ENCODE measurements at places on chromosomes 5 and 9.
A peak's percentile ranks its signal among the peaks of the same experiment; 100 is the strongest.

- DNase-seq: no peak
These were observed 47.7 kb upstream of the NOTCH1 start for GRCh38 chr9:136593581-136593980.

- peak; percentile 67 for DNase-seq
These were observed 164.0 kb downstream of the TTC39B start for GRCh38 chr9:15142878-15143534.

DNA sequence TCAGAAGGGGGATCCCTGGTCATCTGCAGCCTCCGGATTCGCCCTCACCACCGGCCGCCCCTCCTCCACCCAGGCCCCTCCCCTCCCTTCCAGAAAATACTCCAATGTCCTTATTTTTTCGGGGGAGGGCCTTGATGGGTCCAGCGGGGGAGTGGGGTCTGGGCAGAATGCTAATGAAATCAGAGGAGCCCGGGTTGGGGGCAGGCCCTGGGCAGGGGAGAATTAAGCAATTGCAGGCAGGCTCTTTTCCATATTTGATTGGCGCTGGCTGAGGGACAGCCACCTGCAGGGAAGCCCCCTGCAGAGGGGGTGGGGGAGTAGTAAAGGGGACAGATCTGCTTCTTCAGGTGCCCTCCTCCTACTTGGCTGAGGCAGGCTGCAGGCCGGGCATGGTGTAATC is 21.3 kb downstream of the PRRX2 start:
- no peak for DNase-seq

- DNase-seq: peak; percentile 73
These were observed 17.2 kb upstream of the SUSD3 start for GRCh38 chr9:93041108-93041802.
